ENCODE measurements at places on chromosomes 16 and 17. TPM values are rescaled to one million over a fixed set of nuclear protein-coding genes. Genes with fewer than 3 reads are reported as not detected.

KRTAP2-1 gene
- total RNA-seq, result not detected

AKAP1 gene
- 86.3 TPM for total RNA-seq

CRYBA1 gene
- total RNA-seq, result not detected

DNA sequence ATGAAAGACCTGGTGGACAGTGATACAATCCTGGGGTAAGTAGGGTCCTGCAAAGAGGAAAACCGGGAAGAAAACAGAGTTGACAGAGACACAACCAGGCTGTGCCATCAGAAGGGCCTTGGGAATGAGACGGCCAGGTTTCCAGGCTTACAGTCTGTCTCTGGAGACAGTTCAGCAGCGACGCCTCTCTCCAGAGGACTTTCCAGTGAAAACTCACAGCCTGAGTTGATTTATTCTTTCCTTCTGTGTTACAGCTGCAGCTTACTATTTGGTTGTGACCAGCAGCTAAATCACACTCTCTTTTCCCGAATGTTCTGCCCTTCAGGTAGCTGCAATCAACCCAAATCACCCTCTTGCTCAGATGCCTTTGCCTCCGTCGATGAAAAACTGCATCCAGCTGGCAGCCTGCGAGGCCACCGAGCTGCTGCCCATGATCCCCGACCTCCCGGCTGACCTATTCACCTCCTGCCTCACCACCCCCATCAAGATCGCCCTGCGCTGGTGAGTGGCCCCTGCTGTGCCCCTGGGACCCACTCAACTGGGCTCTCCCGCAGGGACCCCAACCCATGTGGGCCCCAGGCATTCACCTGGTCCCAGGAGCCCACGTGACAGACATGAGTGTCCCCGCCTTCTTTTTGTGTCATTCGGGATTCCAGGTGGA, 209.2 kb downstream of the RPTOR start:
- DNase-seq, result no peak

DNA sequence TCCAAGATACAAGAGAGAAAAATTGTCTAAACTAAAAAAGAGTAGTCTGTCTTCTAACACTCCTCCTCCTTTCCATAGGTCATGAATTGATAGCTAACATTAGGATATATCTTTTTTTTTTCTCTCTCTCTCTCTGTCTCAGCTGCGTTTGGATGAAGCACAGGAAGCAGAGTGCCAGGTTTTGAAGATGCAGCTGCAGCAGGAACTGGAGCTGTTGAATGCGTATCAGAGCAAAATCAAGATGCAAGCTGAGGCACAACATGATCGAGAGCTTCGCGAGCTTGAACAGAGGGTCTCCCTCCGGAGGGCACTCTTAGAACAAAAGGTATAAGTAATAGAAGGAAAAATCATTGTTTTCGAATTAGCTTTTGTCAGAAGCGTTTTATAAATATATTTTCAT, 32.9 kb downstream of the ABHD15 start:
- DNase-seq, result no peak

DNA sequence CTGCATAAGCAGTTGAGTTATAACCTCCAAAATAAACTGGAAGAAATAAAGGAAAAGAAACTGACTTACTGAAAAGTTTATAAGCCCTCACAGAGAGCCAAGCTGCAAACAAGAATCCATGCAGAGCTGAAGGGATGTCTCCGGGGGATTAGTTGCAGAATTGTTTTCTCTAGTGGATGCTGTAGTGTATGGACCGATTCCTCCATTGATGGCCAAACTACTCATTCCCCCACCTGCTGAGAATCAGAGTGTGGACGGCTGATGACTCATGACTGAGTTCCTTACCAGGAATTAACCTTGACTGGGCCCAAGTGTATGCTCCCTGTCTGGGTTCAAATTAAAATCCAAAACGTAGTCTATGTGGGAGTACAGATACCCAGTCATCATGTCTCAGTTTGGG, 93.9 kb upstream of the CDH8 start:
- no peak for DNase-seq

DNA sequence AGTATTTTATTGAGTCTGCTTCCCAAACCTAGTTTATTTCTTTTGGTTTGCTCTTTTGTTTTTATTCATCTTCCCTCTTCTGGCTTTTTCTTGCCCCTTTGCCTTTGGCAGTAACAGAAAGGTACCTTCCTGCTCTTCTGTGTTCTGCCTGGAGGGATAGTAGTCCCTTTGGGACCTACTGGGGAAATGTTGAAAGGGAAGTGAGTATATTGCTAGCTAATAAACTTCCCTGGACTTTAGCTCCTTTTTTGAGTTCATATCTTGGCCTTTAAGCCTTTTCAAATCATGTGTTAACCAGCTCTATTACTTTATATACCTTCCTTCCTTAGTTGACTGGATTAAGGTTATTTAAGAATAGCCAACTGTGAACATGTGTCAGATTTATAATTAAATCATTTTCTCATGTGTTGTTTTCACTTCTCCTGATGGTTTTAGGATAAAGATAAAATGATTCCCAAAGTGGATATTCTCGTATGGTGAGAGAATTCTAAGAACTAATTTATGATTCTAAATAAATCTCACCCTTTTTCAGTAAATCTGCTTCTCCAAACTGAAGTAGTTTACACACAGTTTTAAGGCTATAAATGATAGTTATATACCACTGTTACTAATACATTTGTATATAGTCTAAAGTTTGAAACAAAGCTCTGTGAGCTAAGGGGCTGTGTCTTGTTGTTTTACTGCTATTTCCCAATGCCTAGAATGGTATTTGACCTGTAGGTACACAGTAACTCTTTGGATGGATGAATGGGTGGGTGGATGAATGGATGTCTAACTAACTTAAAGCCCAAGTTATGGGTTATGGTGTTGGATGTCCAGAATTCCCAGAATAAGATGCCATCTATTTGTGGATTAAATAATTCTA, 45.7 kb downstream of the OMG start:
- DNase-seq, result no peak

GRCh38 chr17:14332331-14332730, 31.4 kb downstream of the HS3ST3B1 start:
- DNase-seq, result no peak

DNA sequence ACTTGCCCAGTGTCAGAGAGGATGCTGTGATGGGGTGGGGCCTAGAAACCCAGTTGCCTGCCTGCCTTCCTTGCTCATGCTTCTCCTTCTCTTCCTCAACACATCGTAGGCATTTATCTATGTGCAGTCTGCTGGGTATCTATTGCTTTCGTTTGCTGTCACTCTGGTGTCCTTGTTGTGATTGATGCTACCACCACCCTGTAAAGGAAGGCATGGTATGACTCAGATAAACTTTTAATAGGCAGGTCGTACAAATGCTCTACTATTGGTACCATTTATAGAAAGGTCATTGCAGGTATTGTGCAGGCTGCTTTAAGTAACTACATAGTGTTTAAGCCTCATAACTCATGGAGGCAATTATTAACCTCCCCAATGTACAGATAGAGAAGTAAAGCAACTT, 368.9 kb downstream of the UTP18 start:
- DNase-seq, result no peak

GRCh38 chr16:65254144-65254543, 132.3 kb upstream of the CDH11 start:
- DNase-seq, result no peak

Measured in left cardiac atrium (tissue), 4 donors.